ENCODE measurements at places on chromosomes 2 and 18.

- no peak for DNase-seq
These were observed 1548.4 kb upstream of the TMEFF2 start for GRCh38 chr2:193743089-193743488.

DNA sequence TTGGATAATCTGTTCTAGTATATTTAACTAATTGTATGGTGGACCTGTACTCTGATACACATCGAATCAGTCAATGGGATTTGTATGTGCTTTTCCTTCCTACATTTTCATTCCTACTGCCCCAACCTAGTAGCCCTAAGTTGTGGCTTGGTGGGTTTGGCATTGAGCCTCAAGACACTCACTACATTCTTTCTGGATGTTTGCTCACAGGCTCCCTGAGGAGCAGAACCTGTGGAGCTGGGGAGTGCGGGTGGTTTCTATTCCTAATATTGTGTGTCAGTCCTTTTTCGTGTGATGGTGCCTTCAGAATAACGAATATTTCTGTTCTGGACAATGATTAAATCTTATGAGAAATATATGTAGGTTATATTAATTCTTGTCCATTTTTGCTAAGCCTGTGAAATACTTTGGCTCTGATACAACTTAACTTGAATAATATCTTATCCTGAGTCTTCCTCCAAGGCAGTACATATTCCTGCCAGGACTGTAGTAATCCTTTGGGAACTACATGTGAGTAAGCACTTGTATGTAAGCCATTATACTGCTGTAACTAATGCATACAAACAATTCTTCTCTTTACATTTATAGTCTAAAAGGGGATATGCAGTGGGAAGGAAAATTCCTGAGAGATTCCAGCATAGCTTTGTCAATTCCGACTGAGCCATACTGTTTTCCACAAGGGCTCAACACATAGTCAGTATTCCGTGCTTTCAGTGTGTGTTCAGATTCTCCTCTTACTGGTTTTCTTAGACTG lies 150.6 kb downstream of the AGPS start:
- DNase-seq: no peak

- no peak for DNase-seq
These were observed 135.8 kb upstream of the SH3BP4 start for GRCh38 chr2:234816056-234816455.

DNA sequence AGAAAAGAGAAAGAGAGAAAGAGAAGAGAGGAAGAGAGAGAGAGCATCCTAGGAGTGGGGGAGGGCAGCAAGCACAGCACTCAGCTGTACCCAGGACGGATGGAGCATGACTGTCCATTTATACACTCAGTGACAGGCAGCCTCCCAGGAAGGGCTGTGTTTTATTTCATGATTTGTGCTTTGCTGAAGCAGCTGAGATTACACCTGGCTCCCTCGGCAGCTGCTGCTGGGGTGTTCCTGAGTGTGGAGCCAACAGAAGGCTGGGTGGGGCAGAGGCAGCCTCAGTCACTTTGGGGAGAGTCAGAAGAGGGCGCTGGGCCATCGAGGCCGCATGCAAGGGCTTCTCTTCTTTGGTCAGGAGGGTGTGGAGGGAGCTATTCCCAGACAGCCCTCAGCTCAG lies 47.8 kb upstream of the TEX51 start:
- no peak for DNase-seq

GRCh38 chr2:137607722-137608318 lies 356.5 kb upstream of the HNMT start:
- no peak for DNase-seq

DNA sequence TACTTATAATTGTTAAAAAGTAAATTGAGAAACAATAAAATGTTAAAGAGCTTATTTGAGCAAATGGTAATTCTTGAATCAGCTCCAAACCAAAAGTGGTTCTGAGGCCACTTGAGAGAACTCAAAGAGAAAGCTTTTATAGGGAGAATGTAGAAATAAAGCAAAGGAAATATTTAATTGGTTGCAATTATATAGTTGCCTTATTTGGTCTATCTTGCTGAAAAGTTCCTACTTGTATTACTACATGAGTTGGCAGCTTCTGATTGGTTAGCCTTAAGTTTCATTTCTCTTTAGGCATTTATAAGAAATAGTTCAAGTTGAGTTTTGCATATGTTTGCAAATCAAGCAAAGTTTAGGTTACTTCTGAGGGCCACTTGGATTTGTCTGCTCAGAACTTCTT lies 38.1 kb downstream of the SCN2A start:
- no peak for DNase-seq

DNA sequence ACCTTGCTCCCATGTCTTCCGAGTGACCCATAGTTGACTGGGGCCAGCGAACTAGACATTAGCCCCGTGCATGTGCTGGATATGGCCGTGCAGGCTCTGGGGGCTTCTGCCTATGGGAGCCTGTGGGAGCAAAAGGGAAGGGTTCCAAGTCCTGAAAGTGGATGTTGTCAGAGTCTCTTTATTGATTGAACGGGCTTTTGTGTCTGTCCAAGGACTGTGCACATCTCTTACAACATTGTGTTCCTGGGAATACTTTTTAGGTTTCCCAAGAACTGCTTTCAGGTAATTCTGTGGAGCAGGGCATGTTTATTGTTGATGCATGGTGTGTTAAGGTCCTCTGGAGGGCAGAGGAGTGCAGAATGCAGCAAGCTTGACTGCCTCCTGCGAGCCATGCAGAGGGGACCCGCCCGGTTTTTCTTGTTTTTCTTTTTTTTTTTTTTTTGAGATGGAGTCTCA lies 5.0 kb downstream of the RNF144A start:
- no peak for DNase-seq

- DNase-seq: no peak
These were observed 547.2 kb upstream of the TMEFF2 start for GRCh38 chr2:192741889-192742288.

DNA sequence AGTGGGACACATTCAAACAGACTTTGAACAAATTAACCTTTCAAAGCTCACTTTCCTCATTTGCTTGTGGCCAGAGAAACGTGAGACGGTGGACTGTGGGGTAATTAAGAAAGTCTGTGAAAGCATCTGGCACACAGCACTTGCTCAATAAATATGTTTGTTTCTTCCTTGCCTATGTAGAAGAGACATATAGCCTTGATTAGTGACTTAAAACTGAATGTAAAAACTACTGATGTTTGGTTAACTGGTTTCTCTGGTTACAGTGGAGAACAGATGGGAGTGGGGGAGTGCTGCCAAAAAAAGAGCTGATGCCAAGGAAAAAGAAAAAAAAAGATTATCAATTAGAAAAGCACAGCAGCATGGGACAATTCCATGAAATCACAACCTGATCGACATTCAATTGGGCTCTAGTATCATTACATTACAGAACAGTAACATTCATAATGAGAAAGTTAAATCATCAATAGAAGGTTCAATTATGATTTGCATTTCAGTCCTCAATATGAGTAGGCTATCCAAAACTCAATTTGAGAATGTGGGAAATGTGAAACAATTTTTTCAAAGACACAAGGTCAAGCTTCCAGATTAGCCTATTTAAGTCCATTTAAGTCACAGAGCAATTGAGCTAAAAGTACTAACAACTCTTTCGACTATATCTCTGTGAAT lies 14.7 kb downstream of the CUL3 start:
- no peak for DNase-seq

DNA sequence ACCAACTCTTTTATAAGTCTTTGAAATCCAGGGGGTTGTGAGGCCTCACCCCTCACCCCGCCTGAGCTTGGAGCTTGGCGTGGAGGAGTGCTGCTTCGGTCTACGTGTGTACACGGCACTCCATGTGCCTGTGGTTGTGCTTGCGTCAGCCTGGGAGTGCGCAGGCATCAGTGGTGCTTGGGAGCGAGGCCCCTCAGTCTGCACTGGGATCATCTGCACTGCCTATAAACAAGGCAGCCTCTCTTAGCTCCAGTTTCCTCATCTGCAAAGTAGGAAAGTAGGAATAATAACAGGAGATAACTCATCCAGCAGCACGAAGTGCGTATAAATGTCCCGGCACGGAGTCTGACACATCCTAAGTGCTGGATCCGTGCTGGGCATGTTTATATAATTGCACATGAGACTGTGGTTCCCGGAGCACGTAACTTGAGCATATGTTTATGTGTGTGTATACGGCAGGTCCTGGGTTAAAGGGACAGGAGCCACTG lies 1.2 kb downstream of the GYPC start:
- no peak for DNase-seq

GRCh38 chr2:220504938-220505503 lies 877.6 kb downstream of the SLC4A3 start:
- DNase-seq: no peak

- no peak for DNase-seq
These were observed 641 bp upstream of the ITGA6 start for GRCh38 chr2:172426635-172427255.

GRCh38 chr2:71839826-71840225 lies 307.8 kb downstream of the CYP26B1 start:
- DNase-seq: no peak
